Occipital lobe (tissue), 3 donors: ENCODE measurements at places on chromosomes 13 and 19.

GRCh38 chr13:99030326-99030725 is 52.5 kb upstream of the DOCK9 start:
- DNase-seq, result no peak

GRCh38 chr19:5214902-5215301 is 125.7 kb downstream of the PTPRS start:
- no peak for DNase-seq

DNA sequence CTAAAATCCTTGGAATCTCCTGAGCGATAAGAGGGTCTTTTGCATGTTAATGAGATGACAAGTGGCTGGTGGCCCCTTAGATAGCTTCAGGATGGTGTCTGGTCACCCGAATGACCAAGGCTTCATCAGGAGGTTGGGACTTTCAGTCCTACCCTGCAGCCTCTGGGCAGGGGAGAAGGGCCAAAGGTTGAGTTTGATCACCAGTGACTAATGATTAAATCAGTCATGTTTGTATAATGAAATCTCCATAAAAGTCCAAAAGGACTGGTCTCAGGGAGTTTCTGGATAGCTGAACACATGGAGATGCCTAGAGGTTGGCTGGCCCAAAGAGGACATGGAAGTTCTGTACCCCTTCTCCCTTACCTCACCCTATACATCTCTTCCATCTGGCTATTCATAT is 316.2 kb downstream of the MTUS2 start:
- DNase-seq, result no peak

DNA sequence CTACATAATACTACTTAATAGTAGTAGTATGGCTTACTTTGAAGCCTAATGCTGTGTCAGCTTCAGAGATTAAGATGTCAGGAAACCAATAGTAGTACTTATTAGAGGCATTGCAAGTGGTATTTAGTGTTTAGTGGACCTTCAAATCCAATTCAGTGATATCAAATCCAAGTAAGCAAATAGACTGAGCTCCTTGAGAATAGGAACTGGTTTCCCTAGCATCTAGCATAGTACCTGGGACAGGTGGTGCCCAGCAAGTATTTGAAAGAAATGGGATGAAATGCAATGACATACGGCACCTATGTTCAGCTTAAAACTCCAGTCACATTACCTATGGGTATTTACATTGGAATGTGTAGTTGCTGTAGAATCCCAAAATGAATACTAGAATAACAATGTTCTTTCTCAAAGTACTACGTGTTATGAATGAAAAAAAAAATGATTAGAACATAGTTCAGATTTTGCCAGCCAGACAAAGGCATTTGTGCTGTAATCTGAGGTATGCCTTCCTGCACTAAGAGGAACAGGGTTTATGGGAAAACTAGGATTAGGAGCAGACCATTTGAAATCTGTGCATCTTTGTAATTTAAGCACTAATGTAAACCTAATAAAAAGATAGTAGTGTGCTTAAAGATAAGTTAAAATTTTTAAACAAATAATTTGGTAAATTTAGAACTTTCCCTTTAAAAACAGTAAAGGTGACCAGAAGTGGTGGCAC is 17.1 kb downstream of the LSM14A start:
- no peak for DNase-seq

- no peak for DNase-seq
Observed at GRCh38 chr19:44553478-44554171, 24.1 kb upstream of the CEACAM20 start.

DNA sequence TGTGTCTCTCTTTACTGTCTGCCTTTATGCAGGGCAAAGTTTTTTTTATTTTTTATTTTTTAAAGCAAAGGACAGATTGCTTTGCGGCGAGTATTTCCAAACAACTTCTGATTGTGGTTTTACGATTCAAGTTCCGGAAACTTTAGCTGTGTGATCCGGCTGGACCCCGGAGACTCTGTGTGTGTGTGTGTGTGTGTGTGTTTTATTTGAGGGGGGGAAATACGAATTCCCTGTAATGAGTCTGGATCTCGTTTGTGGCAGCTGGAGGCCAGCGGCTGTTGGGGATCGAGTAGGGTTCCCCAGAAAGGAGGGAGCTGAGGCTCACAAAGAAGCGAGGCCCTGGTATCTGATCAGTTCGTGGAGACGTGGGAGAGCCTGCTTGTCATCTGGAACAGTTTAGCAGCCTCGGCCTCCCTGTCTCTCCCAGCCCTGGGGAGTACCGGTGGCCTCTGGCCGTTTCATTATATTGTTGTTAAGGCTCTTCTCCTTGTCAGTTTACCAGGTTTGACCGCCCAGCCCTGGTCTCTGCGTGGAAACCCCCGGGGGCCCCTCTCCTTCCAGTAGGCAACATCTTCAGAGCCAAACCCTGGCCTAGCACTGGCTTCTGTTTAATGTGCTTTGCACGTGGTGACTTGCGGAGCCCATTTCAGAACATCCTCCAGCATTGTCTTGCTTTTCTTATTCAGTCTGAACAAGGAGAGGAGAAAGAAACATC is 1.3 kb downstream of the FARP1 start:
- peak; percentile 17 for DNase-seq

DNA sequence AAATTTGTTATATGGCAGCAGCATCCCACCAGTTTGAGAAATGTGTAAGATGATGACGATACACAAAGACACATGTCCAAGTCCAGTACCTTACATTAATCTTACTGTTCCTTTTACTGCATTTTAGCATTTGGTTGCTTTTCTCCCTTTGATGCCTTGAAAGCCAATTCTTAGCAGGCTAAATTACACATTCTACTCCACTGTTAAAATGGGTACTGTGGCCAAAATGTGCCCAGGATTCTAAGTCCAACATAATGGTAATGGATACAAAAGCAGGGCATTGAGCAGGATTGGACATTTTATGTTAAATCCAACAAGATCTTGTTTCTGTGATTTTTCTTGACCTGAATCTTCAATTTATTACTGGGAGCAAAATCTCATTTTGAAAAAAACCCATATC is 52.8 kb upstream of the RAP2A start:
- no peak for DNase-seq

DNA sequence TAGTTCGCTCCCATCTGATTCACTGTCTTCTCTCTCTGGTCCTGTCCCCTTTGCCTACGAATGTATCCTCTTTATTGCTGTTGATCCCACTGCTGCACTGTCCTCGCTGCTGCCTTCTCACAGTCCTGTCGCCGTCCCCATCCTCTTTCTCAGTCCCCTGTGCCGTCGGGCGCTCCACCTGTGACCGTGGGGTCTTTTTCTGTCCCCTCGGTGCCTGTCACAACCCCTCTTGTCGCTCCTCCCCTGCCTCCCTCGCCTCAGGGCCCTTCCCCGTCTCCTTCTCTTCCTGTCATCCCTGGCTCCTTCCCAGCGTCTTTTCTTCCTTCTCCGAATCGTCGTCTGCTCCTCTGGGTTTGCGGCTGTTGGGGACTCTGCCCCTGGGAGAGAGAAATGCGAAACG is 32.3 kb downstream of the SYT3 start:
- no peak for DNase-seq

DNA sequence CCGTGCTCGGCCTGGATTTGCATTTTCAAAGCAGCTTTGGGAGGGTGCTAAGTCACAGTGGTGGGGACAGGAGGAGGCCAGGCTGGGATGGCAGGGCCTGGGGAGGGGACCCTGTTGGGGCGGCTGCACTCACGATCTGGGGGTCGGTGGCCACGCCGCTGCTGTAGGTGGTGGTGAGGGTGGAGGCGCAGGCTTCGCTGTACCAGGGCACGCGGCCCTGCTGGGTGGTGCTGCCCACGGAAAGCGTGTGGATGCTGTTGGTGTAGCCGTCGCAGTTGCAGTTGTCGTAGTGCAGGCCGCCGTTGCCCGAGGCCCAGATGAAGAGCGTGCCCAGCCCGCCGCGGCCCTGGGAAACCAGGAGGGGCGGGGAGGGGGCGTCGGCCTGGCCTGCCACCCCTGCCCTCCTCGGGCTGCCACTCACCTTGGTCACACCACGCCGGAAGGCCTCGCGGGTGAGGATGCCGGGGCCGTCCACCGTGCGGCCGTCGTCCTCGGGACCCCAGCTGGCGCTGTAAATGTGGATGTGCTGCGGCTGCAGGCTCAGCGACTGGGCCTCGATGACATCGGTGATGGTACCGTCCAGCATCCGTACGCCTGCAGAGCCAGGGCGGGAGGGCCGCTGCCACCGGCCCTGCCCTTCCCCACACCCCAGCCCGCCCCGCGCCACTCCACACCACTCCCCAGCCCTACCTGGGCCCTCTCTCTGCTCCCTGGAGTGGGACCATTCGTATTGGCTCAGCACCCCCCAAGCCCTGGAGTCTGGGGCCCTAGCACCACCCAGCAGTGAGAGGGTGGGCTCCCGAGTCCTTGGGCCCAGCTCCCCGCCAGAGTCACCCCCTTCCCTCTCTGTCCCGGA is 3.2 kb downstream of the PCSK4 start:
- DNase-seq, result no peak

- DNase-seq, result no peak
Observed at GRCh38 chr13:20714563-20715329, 11.2 kb downstream of the IL17D start.

- no peak for DNase-seq
Observed at GRCh38 chr13:99417201-99418102, 83.8 kb upstream of the TM9SF2 start.

DNA sequence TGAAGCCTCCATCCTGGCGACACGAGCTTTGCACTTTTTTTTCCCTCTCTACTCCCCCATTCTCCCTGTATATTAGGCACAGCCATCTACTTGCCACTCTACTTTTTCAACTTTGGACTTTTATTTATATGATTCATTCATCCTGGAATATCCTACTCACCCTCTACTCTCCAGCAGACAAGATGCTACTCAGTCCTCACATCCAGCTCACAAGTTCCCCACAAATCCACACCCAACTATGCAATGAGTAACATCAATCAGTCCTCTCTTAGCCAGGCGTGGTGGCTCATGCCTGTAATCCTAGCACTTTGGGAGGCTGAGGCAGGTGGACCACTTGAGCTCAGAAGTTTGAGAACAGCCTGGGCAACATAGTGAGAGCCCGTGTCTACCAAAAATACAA is 23.9 kb upstream of the URAD start:
- DNase-seq, result no peak

DNA sequence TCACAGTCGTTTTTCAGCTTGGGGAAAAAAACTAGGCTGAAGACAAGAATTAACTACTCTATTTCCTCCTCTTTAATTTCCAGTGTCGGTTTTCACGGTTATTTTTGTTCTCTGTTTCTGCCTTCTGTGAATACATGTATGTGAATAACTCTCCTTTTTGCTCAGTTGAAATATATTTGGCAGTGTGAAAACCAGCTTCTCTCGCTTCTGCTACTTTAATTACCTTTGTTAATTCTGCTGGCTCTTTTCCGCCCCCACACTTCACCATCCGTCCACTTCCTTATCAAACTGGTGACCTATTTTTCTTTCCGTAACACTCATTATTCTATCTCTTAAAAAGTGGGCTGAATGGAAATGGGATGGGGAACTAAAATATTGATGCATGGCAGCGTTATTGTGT is 126.4 kb downstream of the POU4F1 start:
- no peak for DNase-seq

DNA sequence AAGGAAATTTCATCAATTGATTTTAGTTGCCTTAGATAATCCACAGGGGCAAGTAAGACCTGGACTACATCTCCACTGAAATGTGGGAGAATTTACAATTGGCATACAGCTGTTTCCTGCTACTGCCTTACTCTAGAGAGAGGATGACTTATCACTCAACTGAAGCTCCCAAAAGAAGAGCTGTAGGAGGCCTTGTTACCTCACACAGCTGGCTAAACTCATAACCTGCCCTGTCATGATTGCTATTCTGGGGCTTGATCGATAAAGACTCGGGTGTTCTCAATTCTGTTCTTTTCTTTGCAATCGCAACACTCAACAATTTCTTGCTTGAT is 1396.4 kb downstream of the EFNB2 start:
- DNase-seq, result no peak

DNA sequence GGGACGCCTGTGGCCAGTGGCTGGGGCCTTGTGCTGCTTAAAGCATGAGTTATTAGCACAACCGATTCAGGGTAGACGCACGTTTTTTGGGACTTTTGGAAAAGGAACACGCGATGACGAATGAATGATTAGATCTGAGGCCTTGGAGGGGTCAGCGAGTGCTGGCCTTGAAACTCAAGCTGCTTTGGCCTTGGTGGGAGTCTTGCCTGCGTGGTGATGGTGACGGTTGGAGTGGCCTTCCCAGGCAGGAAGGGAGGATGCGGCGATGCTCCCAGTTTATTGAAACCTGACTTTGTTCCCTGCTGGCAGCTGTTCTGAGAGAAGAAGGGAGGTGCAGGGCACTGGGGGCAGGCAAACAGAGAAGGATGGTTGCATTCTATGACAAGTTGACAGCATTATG is 63.1 kb upstream of the RNF113B start:
- no peak for DNase-seq

DNA sequence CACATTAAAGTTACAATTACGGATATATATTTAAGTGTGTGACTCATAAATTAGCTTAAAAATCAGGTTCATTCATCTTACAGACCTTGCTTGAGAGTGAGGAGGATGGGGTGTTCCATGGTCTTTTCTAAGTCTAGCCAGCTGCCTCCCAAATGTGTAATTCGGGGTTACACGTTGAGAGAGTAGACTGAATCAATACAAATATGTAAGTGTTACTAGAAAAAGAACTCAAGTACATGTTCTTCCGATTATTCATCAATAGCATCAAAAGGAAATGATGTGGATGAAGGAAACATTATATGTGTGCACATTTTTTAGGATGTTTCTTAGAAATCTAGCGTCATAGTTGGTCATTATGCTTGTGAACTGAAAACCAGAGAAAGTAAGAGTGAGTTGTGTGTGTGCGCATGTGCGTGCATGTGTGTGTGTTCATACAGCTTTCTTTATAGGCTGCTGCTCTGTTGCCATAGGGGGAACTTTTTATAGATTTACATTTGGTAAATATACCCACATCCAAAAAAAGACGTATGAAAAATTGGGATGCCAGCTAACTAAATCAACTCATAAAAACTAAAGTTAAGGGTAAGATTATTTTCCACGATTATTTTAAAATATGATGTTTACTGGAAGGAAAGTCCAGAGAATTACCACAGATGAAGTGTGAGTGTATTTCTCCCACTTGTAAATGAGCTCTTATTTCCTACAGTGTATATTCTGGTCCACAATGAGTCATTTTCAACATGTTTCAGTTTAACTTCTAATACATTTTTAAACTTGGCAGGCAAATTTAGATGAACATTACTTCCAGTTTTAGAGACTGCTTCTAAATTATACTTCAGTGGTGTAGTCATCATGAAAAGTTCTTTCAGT is 82.4 kb downstream of the PIBF1 start:
- DNase-seq, result no peak

GRCh38 chr13:50197705-50198104 is 182.5 kb downstream of the KCNRG start:
- DNase-seq, result no peak

GRCh38 chr19:38425810-38426466 is at the start of gene RASGRP4:
TSS of gene RASGRP4 (minus strand) at chr19:38426219. CDS start at chr19:38426091, 128 bp downstream.
- DNase-seq, result no peak

GRCh38 chr19:710767-711166 is 2.0 kb downstream of the PALM start:
- no peak for DNase-seq

- DNase-seq, result no peak
Observed at GRCh38 chr13:37886879-37887278, 17.3 kb upstream of the TRPC4 start.
